ENCODE measurements at places on chromosomes 1 and 21. TPM values are rescaled to one million over a fixed set of nuclear protein-coding genes. Genes with fewer than 3 reads are reported as not detected.
A peak's percentile ranks its signal among the peaks of the same experiment; 100 is the strongest.

- DNase-seq, result no peak
- no peaks in the 10 kb centered on the region for H3K36me3 ChIP-seq
- no peak overlapping the region for H3K27ac ChIP-seq
- H3K4me1 ChIP-seq, result peaks cover 9% of the 10 kb centered on the region
- peak overlapping the region; percentile 63 for H3K4me3 ChIP-seq
These were observed 10.5 kb downstream of the BRINP2 start for GRCh38 chr1:177181280-177181630.

DNA sequence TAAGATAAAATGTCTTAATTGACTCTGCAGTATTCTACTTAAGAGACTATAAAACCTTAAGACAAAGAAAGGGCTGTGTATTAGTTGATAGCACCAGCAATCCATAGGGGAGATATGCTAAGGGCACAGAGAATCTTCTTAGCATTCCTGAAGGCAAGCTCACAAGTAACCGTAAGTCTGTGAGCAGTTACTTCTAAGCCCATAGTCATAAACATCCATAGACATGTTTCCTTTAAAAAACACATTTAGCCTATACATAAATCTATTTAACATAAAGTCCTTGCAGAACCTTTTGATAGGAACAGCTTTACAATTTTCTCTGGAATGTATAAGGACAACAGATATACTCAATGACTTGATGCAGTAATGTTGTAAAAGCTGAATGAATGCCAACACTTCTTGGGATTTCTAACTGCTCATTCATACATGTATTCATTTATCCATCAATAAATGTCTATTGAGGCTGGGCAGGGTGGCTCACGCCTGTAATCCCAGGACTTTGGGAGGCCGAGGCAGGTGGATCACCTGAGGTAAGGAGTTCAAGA, 6.3 kb upstream of the ERRFI1 start:
- no peak overlapping the region for H3K4me3 ChIP-seq
- DNase-seq, result no peak
- H3K27me3 ChIP-seq, result no peaks in the 10 kb centered on the region

RGS13 gene
- total RNA-seq, result not detected

- H3K27me3 ChIP-seq, result no peaks in the 10 kb centered on the region
- no peak for DNase-seq
- no peak overlapping the region for H3K4me3 ChIP-seq
- peaks cover 30% of the 10 kb centered on the region for H3K36me3 ChIP-seq
These were observed 73.8 kb downstream of the AK4 start for GRCh38 chr1:65221638-65222339.

PTGFRN gene
- 117 TPM for total RNA-seq

GRCh38 chr1:94754570-94754969, 65.6 kb upstream of the SLC44A3 start:
- H3K27ac ChIP-seq, result no peak overlapping the region
- peaks cover 3% of the 10 kb centered on the region for H3K36me3 ChIP-seq
- DNase-seq, result no peak

CD52 gene
- total RNA-seq, result not detected

GRCh38 chr21:35226968-35227744, 178.1 kb upstream of the RUNX1 start:
- peak overlapping the region; percentile 58 for H3K27ac ChIP-seq
- no peaks in the 10 kb centered on the region for H3K27me3 ChIP-seq
- H3K4me1 ChIP-seq, result peaks cover 36% of the 10 kb centered on the region
- DNase-seq, result no peak
- H3K36me3 ChIP-seq, result no peaks in the 10 kb centered on the region

PIGV gene
- 12.4 TPM for total RNA-seq

- H3K36me3 ChIP-seq, result no peaks in the 10 kb centered on the region
- H3K4me3 ChIP-seq, result no peak overlapping the region
- H3K27me3 ChIP-seq, result peaks cover 35% of the 10 kb centered on the region
- no peak overlapping the region for H3K27ac ChIP-seq
- no peak for DNase-seq
These were observed 576 bp upstream of the TPM3 start for GRCh38 chr1:154192476-154192875.

GRCh38 chr1:12617511-12617900, 504 bp downstream of the DHRS3 start:
- peak overlapping the region; percentile 96 for H3K4me3 ChIP-seq
- H3K36me3 ChIP-seq, result peaks cover 8% of the 10 kb centered on the region
- no peaks in the 10 kb centered on the region for H3K27me3 ChIP-seq
- peaks cover 78% of the 10 kb centered on the region for H3K4me1 ChIP-seq

SYDE2 gene
- 13.1 TPM for total RNA-seq

DCDC2B gene
- not detected for total RNA-seq

DNA sequence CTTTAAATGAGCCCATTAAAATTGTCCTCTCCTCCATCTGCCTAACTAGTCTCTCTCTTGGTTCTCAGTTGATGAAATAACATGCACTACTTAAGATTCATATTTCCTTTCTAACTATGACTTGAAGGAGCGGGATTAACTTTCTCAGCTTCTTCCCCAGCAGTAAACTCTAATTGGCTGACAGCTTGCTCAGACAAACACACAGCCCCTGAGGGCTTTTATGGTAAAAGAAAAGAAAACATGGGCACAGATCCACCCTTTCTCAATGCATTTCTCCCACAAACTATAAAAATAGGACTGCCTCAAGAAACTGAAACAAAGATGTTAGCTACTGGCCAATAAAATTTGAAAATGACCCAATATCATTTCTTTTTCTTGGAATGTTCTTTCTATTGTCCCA, 703.1 kb downstream of the ADGRL2 start:
- H3K36me3 ChIP-seq, result no peaks in the 10 kb centered on the region
- peaks cover 31% of the 10 kb centered on the region for H3K4me1 ChIP-seq
- DNase-seq, result no peak
- no peak overlapping the region for H3K4me3 ChIP-seq
- no peaks in the 10 kb centered on the region for H3K27me3 ChIP-seq

DNA sequence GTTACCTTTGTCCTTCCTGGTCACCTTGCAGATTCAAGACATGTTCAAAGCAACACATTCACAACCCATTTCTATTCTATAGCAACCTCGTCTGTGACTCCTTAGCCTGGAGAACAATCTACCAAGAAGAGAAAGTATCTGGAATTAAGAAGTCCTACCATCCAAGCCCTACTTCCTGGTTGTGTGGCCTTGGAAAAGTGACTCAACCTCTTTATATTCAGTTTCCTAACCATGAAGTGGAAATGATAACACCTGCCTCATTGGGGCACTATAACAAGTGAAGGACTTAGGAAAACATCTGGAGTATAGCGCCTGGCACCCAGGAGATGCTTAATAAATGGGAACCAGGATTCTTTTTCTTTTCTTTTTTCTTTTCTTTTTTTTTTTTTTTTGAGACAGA, 36.5 kb upstream of the SRRM1 start:
- H3K27ac ChIP-seq, result no peak overlapping the region
- peaks cover 16% of the 10 kb centered on the region for H3K27me3 ChIP-seq
- DNase-seq, result no peak
- no peak overlapping the region for H3K4me3 ChIP-seq
- H3K36me3 ChIP-seq, result no peaks in the 10 kb centered on the region
- no peaks in the 10 kb centered on the region for H3K4me1 ChIP-seq

GRCh38 chr1:212613440-212614335, 5.1 kb downstream of the ATF3 start:
- DNase-seq, result no peak
- H3K4me3 ChIP-seq, result no peak overlapping the region
- H3K27me3 ChIP-seq, result no peaks in the 10 kb centered on the region
- H3K36me3 ChIP-seq, result peaks cover 35% of the 10 kb centered on the region
- H3K4me1 ChIP-seq, result peaks cover 52% of the 10 kb centered on the region

DNA sequence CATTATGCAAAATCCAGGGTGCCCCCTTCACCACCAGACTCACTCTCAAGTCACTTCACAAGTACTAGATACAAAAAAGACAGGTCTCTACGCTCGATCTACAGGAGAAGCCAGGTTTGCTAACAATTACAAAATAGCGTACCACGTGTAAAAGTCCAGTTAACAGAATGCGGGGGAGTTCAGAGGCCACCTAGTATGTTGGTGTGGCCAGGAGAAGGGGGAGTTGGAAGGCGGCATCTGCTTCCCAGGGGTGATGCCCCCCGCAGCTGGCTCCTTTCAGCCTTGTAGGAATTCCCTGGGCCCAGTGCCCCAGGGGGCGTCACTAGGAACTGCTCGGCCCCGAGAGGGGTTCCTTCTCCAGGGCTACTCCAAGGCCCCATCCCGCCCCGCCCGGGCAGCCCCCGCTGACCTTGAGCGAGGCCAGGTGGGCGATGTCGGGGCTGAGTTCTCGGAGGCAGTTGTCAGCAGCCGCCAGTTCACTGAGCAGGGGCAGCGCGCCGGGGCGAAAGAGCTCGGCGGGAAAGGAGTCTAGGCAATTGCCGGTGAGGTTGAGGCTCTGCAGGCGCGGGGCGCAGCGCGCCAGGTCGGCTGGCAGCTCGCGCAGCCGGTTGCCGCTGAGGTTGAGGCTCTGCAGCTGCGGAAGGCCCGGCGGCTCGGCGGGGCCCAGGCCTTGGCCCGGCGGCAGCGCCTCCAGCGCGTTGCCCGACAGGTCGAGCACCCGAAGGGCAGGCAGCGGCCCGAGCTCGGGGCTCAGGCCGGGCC, 664 bp downstream of the LRRC47 start:
- peak overlapping the region; percentile 77 for H3K4me3 ChIP-seq
- H3K36me3 ChIP-seq, result peaks cover 2% of the 10 kb centered on the region
- peaks cover 1% of the 10 kb centered on the region for H3K27me3 ChIP-seq

- peak overlapping the region; percentile 77 for H3K4me3 ChIP-seq
- DNase-seq, result no peak
- H3K4me1 ChIP-seq, result peaks cover 21% of the 10 kb centered on the region
These were observed 1.5 kb downstream of the LRRC8D start for GRCh38 chr1:89822109-89822962.

GRCh38 chr1:177020851-177021589, 143.5 kb downstream of the ASTN1 start:
- no peaks in the 10 kb centered on the region for H3K36me3 ChIP-seq
- no peak overlapping the region for H3K4me3 ChIP-seq
- H3K27me3 ChIP-seq, result peaks cover 6% of the 10 kb centered on the region
- H3K4me1 ChIP-seq, result no peaks in the 10 kb centered on the region
- no peak for DNase-seq

HEYL gene
- 11.8 TPM for total RNA-seq

DNA sequence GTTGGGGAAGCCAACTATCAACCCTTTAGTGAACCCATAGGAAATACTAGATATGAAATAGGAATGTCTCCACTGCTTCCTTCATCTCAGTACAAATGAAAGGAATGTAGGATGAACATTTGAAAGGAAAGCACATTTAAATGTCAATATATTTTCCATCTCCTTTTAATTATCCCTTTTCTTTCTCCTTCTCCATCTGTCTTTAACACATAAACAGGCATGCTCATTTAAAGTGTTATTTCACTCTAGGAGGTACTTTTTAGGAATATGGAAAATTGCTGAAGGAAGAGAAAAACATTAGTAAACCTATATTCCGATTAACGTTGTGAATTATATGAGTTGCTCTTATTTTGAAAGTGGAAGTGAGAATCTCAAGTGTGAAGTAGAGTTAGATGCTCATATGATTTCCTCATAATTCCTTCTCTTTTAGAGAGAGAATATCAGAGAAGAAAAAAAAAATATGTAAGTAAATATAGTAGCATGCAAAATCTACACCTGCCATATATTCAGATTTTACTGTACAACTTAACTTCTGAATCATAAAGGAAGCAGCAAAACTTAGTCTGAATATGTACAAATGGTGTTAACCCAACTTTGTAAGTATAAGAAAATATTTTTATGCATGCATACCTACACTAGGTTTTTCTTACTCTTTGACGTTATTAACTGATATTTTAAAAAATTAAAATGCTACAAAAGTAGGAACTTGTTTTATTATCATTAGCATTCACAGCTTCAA, 406.9 kb upstream of the B3GALT2 start:
- no peaks in the 10 kb centered on the region for H3K36me3 ChIP-seq
- H3K4me1 ChIP-seq, result peaks cover 12% of the 10 kb centered on the region
- H3K4me3 ChIP-seq, result no peak overlapping the region
- no peak for DNase-seq
- H3K27me3 ChIP-seq, result no peaks in the 10 kb centered on the region
- no peak overlapping the region for H3K27ac ChIP-seq

DNA sequence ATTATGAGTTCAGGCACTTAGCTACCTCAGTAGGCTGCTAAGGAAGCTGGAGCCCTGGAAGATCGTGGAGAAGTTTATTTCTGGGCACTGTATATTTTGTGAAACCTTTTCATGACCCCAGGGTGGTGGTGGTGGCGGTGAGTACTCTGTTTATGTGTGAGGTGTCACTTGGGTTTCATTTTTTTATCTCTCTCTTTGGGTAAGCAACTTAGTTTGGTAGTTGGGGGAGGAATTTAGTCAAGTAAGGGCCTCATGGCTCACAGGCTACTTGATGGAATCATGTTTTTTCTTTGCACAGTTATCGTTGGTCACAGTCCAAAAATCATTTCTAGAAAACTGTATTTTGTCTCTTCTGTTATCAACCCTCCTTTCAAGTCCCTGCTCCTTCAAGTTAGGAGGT, 33.9 kb downstream of the C1orf141 start:
- H3K27ac ChIP-seq, result no peak overlapping the region
- peaks cover 8% of the 10 kb centered on the region for H3K4me1 ChIP-seq
- no peaks in the 10 kb centered on the region for H3K27me3 ChIP-seq
- H3K4me3 ChIP-seq, result no peak overlapping the region
- no peaks in the 10 kb centered on the region for H3K36me3 ChIP-seq

DNA sequence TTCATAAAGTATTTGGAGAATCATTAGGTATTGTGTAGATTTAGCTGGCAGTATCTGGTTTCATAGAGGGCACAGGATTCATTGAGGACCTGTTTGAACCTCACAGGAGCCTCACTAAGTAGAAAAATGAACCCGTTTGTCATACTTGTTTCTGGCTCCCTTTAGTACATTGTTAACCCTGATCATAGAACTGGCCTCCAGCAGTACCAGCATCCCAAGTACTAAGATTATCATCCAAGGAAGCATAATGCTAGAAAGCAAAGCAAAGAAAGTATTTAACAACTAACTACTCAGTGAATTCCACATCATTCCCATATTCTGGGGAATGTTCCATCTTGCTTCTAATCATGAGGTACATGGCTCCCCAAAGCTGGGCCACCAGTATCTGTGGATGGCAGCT, 54.9 kb downstream of the IVNS1ABP start:
- H3K36me3 ChIP-seq, result no peaks in the 10 kb centered on the region
- no peak overlapping the region for H3K27ac ChIP-seq
- H3K27me3 ChIP-seq, result no peaks in the 10 kb centered on the region
- H3K4me1 ChIP-seq, result peaks cover 16% of the 10 kb centered on the region
- H3K4me3 ChIP-seq, result no peak overlapping the region

DNA sequence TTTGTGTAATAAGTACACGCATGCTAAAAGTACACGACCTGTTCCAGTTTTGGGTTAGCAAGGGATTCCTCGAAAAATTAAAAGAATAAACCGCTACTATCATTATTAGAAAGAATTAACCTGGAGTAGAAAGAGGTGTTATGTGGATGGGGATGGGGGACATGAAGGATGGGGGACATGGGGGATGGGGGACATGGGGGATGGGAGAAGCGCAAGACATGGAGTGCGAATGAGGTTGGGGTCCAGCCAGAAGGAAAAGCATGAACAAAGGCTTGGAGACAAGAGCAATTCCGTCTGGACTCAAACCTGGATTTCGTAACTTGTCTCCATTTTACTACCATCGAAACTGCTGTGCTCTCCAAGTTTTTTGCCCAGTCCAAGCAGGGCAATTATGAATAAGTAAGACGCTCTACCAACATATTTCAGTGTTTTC, 591 bp upstream of the KDM1A start:
- peaks cover 2% of the 10 kb centered on the region for H3K36me3 ChIP-seq
- peak overlapping the region; percentile 95 for H3K4me3 ChIP-seq
- DNase-seq, result no peak
- no peaks in the 10 kb centered on the region for H3K27me3 ChIP-seq
- peaks cover 36% of the 10 kb centered on the region for H3K4me1 ChIP-seq
